ENCODE measurements at places on chromosomes 11 and 22.

- no peak for DNase-seq
These were observed 5.3 kb downstream of the EXPH5 start for GRCh38 chr11:108588287-108588686.

DNA sequence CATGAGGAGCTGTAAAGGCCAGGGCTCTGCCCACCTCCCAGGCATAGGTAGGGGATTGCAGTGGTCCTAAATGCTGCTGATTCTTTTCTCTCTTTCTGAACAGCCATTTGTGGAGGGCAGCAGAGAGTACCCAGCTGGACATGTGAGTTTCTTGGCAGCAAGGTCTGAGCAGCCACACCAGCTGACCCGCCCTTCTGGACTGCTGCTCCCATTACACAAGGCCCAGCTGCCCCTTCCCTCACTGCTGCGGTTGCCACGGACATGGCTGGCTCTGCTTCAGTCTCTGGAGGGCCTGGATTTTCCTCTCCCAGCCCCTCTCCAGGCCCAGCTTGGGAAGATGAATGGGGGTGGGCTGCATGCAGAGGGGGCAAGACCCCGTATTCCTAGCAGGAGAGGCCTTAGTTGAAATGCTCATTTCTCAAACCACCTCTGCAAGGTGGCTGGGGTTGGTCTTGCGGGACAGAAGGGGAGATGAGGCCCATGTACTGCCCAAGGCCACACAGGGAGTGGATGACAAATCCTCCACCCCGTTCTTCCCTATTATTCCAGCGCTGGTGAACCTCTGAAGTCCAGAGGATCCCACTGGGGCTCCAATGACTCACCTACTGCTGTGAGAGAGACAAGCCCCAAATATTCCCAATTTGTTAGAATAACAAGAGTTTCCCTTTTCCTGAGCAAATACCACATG, 4.6 kb downstream of the LGALS12 start:
- DNase-seq = no peak

- DNase-seq = no peak
These were observed 3.4 kb upstream of the CAPN5 start for GRCh38 chr11:77063407-77063806.

- DNase-seq = no peak
These were observed 786 bp downstream of the CAPN1 start for GRCh38 chr11:65182258-65183170.

DNA sequence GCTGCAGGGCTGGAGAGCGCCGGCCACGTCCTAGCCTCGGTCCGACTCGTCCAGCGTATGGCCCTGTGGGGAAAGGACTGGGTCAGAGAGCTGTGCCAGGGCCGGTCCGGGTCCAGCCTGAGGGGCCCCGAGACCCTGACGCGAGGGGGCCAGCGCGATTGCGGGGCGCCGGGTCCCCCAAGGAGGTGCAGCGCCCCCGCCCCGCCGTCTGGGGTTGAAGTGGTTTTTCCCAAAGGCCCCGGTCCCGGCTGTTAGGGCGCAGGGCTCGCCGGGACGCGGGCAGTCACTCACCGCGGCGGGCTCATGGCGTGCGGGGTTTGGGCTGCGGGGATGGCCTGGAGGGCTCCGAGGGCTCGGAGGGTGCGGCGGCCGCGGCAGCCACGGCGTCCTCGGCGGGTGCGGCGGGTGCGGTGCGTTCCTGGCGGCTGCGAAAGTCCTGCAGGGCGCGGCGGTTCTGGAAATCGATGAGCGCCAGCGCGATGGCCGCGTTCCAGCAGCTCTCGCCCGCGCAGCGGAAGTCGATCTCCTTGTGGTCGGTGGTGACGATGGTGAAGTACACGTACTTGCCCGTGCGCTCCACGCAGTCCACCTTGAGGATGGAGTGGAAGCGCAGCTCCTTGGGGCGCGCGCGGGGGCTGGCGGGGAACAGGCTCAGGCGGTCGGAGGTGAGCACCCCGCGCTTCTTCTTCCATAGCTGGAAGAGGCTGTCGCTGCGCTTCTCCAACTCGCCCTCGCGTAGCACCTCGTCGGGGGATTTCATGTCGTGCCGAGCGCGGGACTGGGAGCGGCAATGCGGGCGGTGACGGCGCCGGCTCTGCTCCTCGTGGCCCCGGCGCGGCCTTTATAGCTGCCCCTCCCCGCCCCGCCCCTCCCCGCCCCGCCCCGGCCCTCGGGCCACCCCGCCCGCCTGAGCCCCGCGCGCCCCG, at the start of gene PHLDA2:
Gene PHLDA2 (minus strand): TSS at position 816 of the 926 bp plus-strand sequence. CDS start 56 bp downstream, at position 760.
- no peak for DNase-seq

DNA sequence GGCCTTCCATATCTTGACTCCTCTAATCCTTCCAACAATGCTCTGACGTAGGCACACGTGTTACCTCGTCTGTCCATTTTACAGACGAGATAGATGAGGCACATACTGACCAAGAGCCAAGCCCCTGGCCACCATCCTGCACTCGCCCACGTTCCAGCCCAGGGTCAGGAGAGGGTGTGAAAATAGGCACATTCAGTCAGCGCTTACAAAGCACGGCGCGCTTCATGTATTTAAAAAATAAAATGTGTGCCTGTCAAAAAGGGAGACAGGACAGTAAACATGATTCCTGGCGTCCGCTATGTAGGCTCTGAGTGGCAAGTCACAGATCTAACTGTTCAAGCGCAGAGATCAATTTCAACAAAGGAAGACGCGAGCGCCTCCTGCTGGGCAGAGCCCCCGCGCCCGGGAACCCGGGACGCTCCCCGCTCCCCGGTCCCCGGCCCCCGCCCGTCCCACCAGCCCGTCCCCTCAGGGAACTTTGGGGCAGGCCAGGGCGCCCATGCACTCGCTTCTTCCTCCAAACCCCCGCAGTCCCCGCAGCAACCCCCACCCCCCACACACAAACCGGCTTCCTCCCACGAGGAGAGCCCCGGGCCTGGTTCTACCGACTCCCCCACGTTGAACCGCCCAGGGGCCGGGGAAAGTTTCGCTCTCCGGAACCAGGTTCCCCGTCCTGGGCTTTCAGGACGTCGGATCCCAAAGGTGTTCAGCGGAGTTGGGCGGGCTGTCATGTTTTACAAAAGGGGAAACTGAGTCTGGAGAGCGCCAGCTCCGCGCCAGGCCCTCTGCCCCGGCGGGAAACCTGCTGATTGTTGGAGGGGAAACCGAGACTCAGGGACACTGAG, 10.4 kb upstream of the C1QTNF6 start:
- DNase-seq = peak; percentile 90

DNA sequence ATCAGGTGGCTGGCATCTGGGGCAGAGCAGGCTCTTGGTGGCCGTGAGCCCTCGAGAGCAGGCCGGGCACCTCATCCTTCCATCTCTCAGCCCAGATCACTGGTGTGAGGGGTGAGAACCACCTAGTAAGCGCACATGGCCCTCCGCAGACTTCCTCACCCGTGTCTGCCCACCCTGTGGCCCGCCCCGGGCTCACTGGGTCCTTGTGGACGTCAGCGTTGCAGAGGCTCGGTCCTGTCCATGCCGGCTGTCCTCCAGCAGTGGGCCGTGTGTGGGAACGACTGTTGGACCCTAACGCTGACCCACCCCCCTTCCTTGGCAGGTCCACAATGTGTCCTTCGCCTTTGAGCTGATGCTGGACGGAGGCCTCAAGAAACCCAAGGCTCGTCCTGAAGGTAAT, 17.2 kb upstream of the PARVG start:
- DNase-seq = no peak

DNA sequence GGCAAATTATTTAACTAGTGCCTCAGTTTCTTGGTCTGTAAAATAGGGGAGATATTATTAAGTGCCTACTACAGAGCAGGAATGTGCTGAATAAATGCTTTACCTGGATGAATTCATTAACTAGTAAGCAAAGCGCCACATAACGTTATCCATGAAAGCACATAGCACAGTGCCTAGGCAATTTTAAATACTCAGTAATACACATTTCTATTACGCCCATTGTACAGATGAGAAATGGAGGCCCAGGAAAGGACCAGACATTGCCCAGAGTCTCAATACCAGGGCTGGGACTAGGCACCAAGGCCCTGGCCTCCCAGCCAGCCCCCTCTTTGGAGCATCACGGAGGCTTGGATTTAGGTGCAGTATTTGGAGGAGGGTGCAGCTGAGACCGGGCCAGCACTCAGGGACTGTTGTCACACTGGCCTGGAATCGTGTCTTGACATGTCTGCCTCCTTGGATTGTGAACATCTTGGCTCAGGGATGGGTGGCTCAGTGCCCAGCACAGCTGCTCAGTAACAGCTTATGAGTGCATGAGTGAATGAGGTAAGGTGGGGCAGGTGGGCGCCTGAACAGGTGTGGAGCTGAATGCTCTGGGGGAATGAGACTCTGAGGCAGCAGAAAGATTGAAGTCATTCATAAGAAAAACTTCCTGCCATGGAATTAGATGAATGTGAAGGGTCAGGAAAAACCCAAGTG, 42.1 kb upstream of the TPBGL start:
- DNase-seq = no peak

DNA sequence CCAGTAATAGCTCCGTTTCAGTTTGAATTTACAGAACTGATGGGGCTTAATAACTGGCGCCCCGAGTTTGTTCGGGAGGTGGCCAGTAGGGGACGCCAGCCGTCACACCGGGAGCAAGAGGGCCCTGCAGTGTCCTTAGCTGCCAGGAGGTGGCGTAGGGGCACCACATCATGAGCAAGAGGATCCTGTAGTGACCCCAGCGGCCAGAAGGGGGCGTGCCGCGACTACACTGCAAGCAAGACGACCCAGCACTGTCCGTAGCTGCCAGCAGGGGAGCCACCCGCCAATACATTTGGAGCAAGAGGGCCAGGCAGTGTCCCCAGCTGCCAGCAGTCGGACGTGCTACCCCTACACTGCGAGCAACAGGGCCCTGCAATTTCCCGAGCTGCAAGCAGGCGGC, 663.7 kb upstream of the B3GAT1 start:
- DNase-seq = no peak

- no peak for DNase-seq
These were observed 3.4 kb upstream of the ATP5MGL start for GRCh38 chr22:42643634-42644421.

GRCh38 chr11:64789331-64790204, 11.2 kb upstream of the SF1 start:
- no peak for DNase-seq

GRCh38 chr11:47916361-47916841, 64.0 kb upstream of the PTPRJ start:
- DNase-seq = no peak

DNA sequence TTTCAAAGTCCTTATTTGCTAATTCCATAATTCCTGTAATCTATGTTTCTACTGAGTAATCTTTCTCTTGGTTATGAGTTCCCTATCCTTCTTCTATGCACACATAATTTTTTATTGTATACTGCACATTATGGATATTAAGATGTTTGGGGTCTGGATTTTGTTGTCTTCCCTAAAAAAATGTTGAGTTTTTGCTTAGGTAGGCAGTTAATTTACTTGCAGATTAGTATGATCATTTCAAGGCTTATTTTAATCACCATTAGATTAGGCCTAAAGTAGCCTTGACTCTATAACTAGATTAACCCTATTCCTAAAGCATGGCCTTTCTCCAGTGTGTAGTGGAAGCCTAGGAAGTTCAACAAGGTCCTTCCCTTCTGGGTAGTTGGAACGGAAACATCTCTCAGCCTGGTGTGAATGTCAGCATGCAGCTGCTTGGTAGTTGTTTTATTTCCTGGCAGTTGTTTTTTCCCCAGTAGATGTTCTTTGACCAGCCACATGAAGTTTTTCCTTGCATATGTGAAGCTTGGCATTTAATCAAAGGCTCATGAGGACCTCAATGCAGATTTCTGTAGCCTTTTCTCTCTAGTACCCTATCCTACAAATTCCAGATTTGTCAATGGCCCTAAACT, 419.3 kb upstream of the NARS2 start:
- DNase-seq = no peak

DNA sequence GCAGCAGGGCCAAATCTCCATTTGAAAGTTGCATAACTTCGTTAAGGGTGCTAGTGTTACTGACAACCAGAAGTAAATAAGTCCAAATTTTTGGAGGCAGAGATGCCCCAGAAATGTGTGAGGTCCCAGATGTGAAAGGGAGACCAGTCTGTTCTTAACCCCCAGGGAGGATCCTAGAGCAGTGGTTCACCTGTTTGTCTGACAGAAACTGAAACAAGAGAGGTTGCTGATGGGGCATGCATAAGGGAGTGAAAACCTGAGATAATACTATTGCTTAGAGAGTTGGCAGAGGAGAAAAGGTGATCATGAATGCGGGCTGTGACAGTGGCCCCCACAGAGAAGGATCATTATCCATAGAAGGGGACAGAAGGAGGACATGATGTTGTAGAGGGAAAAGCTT, 3.8 kb downstream of the CBLIF start:
- DNase-seq = no peak

GRCh38 chr11:122486793-122487495, 168.6 kb upstream of the UBASH3B start:
- DNase-seq = no peak

DNA sequence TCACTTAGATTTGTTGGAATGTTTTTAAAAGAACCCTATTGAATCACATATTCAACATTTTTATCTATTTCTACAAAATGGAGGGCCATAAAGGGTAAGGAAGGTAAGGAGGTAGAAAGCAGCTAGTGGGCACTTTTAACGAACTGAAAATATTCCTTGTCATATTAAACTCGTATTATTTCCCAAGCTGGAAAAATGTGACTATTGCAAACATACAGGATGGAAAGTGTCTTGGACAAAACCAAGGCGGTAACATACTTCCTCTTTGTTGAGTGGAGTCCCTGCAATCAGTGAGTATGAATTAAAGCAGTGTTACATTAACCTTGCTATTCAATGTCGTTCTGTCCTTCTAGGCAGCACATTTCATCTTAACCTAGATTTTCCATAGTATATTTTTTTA, 165.6 kb downstream of the RCN1 start:
- DNase-seq = no peak

GRCh38 chr22:38734421-38735100, 21.2 kb downstream of the SUN2 start:
- no peak for DNase-seq

DNA sequence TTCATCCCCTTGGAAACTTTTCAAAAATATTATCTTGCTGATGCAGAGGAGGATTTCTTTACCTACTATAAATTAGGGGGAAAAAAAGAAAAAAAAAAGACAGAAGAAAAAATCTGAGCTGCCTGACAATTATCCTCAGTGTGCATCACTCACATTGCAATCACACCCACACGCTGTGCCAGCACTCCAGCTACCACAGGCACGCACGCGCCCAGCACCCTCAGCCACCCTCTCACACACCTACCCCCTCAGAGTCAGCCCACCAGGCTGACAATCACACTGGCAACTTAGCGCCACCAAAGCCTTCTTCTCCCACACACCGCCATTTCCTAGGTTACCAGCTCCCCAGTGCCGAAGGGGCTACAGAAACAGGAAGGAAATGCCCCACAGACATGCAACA, 236.1 kb downstream of the KCNA4 start:
- no peak for DNase-seq

DNA sequence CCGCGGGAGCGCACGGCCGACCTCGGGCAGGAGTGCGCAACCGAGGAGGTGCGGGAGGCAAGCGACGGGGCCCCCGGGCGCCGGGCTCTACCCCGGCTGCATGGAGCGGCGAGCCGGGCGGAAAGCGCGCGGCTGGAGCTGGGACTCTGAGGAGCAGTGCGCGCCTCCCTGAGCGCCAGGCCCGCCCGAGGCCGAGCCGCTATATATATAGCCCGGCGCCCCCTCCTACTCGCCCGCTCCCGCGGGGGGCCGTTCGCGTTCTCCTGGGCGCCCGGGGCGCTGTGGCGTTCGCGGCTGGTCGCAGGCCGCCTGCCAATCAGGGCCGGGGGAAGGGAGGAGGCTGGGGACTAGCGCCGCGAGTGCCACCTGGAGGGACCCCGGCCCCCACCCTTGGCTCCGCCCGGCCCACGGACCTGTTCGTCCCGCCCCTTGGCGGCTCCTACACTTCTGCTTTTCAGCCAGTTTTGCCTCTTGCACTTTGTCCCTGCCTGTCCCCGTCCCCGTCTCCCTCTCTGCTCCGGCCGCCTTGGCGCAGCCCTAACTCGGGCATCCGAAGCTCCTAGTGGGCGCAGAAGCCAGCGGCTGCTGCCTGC, at the start of gene FGF4:
Gene FGF4 (minus strand): TSS at position 179 of the 593 bp plus-strand sequence. CDS start 257 bp downstream, outside the sequence.
- DNase-seq = no peak

GRCh38 chr11:82988936-82989627, 82.6 kb downstream of the RAB30 start:
- no peak for DNase-seq
